ENCODE measurements at places on chromosomes 4 and X.

DNA sequence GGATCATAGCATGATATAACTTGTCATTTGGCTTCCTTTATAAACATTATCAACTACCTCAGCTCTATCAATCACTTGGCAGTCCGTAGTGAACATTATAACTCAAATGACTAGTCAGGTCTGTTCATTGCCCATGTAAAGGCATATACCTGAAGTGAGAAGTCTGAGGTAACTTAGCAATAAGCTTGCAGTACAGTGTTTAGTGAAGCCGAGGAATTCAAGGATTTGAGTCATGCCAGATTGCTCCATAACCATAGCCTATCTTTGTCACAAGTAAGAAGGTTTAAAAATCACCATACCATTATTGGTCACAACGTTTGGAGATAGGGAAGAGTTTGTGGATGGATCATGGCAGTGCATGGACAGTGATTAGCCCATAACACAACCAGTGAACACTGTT lies 41.6 kb downstream of the AR start:
- no peak for DNase-seq

DNA sequence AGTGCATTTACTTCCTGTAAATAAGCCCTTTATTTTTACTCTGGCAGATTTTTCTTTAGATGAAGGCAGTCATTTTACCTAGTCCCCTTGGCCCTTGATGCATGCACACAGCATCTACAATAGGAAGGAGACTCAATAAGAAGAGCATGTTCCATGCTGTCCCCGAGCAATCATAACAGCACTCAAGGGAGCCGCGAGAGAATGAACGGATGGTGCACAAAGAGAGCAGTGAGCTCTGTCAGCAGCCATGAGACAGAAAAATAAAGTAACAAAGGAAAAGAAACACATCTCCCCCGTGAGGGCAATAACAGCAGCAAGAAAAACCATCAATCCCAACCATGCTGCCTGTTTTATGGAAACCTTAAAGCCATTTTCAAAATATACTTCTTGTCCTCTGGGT lies 11.9 kb downstream of the SMIM31 start:
- DNase-seq: no peak

- no peak for DNase-seq
These were observed 17.1 kb upstream of the SMIM20 start for GRCh38 chr4:25896776-25897539.

DNA sequence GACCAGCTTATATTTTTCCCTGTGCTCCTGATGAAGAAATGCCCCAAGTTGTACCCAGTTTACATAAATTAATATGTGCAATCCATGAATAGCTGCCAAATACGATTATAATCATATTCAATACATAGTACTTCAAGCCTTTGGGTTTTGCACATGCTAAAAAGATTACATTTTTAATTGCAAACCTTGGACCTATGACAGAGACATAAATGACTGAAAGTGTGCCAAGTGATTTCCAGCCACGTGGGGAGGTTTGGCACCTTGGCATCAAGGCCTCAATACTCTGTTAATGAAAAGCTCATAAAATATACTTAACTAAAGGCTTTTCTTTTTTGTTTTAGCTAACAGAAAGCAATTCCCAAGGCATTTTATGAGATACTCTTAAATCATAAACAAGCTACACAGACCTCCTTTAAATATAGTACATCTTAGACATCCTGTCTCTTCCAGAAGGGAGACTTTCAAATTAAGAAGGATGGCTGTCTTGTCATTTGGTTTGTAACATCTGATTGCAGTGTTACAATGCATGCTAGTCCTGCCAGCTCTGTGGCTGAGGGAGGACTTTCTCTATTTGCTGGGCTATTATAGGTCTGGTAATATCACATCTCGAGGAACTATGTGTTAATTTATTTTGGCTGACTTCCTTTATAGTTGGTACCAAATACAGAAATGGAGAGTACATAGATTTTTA lies 404.1 kb downstream of the AFF2 start:
- no peak for DNase-seq

DNA sequence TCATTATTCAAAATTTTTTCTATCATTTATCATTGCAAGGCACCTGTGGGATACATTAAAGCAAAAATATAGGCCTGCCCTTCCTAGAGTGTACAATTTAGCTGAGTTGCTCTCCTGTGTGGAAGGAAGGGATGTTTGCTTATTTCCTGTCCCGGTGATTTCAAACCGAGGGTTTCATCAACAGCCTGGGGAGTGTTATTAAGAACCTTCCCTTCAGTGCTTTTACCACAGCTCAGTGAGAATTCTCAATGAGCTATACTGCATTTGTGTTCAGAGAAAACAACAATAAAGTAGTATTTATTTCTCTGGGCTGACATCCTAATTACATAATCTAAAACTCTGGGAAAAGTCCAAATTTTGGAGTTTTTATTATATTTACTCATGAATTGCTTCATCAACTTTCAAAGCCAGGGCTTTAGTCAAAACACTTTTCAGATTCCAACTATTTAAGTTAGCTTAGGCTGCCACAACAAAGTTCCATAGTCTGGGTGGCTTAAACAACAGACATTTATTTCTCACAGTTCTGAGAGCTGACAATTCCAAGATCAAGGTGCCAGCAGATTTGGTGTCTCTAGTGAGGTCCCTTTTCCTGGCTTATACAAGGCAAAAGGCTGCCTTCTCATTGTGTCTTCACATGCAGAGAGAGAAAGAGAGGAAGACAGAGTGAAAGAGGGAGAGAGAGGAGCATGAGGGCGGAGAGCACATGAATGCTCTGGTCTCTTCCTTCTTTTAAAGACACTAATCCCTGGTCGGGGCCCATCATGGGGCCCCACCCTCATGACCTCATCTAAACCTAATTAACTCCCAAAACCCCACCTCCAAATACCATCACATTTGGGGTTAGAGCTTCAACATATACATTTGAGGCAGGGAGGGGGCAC lies 62.6 kb downstream of the MMRN1 start:
- DNase-seq: no peak

- no peak for DNase-seq
These were observed 62.3 kb downstream of the CLDN22 start for GRCh38 chr4:183257808-183258207.

DNA sequence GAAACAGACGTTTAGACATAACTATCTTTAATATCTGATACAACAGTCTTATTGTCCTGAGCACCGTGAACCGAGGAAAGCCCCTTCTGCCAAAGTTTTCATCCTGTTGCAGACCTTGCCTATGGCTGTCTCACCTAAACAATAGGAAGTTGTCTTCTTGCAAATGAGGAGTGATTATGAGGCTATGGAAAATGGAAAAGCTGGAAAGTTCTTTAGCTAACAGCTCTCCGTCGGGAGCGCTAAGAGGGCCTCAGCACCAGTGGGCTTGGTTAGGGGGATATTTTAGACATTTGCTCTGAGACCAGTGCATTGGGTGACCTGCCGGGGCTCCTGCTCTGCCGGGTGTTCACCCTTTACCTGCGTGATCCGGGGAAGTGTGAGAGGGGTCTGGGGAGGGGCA lies 28.4 kb downstream of the TMEM131L start:
- no peak for DNase-seq

- peak; percentile 51 for DNase-seq
These were observed 23.9 kb upstream of the TMSB4X start for GRCh38 chrX:12950851-12951594.

- no peak for DNase-seq
These were observed 84.3 kb downstream of the SPRY1 start for GRCh38 chr4:123480706-123481418.

- DNase-seq: no peak
These were observed 280.1 kb downstream of the RAPGEF2 start for GRCh38 chr4:159382856-159383561.

DNA sequence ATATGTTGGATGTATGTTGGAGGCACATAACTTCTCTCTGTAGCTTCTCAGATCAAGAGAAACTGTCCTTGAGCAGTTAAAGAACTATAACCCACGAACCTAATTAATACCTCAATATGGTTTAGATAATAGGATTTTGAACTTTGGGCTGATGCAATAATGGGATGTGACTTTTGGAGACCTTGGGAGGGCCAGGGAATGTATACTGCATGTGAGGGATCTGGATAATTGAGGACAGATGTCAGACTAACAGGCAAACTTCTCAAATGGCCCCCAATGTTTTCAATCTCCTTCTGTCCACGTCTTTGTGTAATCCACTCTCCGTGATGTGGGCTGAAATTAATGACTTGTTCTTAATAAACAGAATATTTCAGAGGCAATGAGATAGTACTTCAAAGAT lies 202.2 kb upstream of the FAT4 start:
- DNase-seq: no peak

GRCh38 chrX:109345856-109346255 lies 136.0 kb downstream of the GUCY2F start:
- no peak for DNase-seq

DNA sequence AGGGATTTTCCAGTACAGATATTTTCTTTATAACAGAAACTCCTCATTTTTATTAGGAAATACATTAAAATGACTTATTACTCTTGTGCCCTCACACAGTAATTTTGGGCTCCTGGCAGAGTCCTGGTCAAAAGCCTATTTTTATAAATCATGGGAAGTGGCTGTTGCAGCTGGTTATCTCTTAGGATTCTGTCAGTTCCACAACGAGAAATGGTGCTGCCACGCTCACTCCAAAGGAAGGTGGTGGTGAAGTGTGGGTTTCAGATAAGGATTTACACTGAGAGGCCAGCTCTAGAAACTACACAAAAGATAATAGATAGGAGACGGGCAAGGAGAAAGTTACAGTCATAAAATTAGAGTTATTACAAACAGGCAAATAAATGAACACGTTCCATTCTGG lies 159.2 kb upstream of the FAM241A start:
- DNase-seq: no peak

DNA sequence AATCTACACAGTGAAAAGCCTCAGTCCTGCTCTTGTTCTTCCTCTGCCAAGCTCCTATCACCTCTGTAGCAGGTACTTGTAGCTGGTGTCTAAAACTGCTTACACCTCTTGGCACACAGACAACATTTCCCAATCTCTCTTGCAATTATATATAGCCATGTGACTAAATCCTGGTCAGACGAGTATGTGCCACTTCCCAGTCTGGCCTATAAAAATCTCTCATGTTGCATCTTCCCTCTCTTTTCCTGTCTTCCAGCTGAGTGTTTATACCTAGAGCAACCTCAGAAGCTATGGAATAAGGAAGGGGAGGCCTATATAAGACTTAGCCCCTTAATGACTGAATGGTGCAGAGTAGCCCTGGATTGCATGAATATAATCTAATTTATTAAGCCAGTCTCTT lies 105.8 kb downstream of the RNF150 start:
- no peak for DNase-seq

- no peak for DNase-seq
These were observed 555 bp upstream of the SPP1 start for GRCh38 chr4:87974856-87975462.

GRCh38 chr4:83010111-83010521 lies 507 bp downstream of the LIN54 start:
- DNase-seq: peak; percentile 27

GRCh38 chrX:4674028-4674782 lies 960.8 kb upstream of the PRKX start:
- DNase-seq: no peak

DNA sequence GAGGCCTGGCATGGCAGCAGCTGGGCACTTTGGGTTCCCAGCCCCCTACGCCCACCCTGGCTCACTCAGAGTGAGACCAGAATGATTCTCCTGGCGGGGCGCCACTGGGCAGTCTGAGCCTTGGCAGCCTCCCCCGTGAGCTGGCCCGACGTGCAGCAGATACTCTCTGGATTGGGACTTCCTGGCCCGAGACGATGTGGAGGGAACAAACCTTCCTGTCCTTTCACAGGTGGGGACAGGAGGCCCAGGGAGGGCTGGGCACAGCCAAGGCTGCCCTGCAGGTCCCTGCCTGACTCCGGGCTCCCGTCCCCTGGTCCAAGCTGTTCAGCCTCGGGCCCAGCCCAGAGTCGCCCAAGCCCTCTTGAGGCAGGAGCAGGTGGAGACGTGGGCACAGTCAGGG lies 17.9 kb upstream of the ADD1 start:
- no peak for DNase-seq

GRCh38 chr4:150906987-150907633 lies 108.0 kb downstream of the LRBA start:
- DNase-seq: no peak

Data from hematopoietic multipotent progenitor cell treated with erythropoietin and hydrocortisone succinate and interleukin-3 and kit ligand, for 15 days (in vitro differentiated cells).